ENCODE measurements at places on chromosomes 2 and 18.

DNA sequence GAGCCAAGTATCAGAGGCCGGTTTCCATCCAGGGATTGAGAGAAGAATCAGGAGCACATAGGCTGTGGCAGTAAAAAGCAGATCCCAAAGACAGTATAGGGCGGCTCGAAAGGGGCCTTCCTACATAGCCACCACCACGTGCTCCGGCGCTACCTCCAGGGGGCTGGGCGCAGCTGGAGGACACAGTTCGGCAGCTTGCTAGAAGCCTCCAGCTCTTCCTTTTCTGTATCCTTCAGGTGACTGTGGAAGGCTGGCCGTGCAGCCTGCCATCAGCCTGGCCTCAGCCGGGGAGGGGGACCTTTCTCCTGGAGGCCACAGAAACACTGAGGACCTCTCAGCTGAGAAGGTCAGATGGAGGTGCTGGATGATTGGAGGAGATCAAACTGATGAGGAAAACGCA is 183.6 kb upstream of the GLI2 start:
- no peak for DNase-seq

GRCh38 chr18:37266290-37266689 is 299.3 kb downstream of the CELF4 start:
- no peak for DNase-seq

- DNase-seq: no peak
Measured at GRCh38 chr2:127733816-127734537, 32.7 kb downstream of the SFT2D3 start.

- no peak for DNase-seq
Measured at GRCh38 chr18:25590456-25590855, 238.5 kb upstream of the ZNF521 start.

DNA sequence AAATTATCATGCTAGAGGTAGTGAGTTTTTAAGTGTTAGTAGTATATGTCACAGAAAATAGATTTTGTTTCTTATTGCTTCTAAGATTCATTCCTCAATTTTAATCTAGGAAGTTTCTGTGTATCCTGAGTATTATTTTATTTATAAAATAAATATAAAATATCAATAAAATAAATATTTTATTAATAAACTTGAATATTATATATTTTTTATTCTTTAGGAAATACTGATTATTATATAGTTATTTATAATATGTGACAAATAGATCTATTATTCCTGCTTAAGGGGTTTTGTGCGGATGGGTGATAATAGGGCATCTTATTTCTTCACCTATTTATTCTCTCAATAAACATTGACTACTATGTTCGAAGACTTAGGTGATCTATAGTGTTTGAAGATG is 191.0 kb downstream of the ZNF407 start:
- no peak for DNase-seq

DNA sequence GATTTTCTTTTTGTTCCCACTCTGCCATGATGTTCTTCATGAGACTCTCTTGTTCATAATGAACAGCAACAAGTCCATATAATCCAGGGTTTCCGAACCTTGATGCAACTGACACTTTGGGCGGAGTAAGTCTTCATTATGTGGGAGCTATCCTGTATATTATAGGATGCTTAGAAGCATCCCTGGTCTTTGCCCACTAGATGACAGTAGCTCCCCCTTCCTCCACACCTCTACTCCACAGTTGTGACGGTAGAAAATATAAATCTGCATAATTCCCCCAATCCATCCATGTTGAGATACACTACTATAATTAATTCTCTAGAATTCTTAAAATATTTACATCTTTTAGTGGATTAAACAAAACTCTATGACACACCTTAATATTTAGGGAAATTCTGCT is 482.2 kb upstream of the CELF4 start:
- no peak for DNase-seq

DNA sequence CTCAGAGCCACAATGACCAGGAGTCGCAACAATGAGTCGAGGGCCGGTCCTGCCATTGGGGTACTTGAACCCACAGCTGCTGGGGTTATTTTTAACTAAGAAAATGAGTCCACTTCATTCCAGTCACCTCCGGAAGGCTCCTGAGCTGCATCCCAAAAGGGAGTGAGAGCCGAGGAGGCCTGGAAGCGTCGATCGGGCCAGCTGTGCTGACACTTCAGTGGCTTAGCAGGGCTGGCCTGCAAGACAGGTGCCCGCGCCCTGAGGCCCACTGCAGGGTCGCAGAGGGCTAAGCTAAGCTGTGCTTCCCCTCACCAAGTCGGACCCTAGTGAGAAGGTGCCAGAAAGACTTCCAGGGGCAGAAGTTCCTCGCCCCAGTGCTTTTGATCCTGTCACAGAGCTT is 21.1 kb downstream of the TBC1D8 start:
- DNase-seq: no peak

GRCh38 chr18:36856815-36857214 is 27.9 kb downstream of the KIAA1328 start:
- no peak for DNase-seq

DNA sequence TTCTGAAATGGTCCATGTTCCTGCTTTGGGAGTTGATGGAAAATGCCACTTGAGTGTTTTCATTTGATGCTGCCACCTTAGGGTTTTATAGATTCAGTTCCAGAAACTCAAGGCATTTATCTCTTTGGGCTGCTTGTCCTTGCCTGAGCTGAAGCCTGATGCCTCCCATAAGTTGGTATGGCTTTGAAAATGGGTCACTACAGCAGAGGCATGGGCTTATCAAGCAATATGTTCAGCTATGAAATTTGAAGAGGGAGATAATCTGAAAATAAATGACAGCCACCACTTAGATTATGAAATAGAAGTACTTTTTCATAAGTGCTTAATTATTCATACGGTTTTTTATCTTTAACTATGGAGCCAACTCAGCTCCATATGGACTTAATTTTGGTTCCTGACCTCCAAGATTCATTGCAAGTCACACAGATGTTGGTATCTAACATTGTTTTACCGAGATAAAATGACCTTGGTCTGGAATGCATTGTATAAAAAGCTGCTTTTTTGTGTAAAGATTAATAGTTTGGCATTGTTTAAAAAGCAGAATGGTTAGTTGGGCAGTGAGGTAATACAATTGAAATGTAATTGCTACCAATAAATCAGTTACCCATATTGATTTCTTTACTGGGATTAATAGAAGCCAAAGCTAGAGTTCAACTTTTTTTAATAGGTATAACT is 4.5 kb downstream of the SLC14A1 start:
- no peak for DNase-seq

DNA sequence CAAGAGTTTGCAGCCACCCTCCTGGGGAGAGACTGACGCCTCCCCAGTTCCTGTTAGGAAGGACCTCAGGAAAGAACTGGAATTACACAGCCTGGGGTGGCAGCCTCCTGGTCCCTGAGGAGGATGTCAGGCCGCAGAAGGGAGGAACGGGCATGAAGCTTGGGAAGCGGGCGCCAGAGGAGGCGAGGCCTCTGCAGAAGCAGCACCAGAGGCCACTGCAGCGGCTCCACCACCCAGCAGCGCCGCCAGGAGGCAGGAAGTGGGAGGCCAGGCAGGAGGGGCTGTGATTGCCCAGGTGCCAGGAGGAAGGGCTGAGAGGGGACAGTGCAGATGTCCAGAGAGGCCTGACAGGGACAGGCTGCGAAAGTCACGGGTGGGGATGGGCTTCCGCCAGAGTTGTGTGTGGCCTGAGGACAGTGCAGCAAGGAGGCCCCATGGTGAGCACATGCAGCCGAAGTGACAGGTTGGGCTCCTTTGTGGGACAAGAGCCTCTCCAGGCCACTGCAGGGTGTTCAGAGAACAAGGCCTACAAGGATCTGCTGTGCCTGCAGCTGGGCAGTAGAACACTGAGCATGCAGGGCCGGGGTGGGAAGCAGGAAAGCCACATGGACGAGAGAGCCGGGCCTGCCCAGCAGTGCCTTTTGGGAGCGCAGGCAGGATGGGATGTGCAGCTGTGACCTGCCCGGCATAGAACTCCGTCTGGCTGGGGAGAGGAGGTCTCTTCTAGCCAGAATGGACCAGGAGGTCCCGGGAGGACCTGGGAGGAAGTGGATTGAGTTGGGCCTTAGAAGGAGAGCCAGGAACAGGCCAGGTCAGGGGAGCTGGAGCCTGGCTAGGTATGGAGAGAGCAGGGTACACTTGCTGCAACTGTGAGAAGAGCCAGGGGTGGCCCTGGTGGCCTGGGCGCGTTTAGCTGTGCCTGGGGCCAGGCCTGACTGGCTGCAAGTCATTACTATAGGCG is 39.1 kb upstream of the ALPP start:
- no peak for DNase-seq

- no peak for DNase-seq
Measured at GRCh38 chr2:108377815-108378630, at the start of gene SULT1C4. SULT1C4 (plus strand) TSS chr2:108377954; CDS start chr2:108378338, 384 bp downstream.

GRCh38 chr2:207227062-207227748 is 61.5 kb upstream of the KLF7 start:
- DNase-seq: no peak

DNA sequence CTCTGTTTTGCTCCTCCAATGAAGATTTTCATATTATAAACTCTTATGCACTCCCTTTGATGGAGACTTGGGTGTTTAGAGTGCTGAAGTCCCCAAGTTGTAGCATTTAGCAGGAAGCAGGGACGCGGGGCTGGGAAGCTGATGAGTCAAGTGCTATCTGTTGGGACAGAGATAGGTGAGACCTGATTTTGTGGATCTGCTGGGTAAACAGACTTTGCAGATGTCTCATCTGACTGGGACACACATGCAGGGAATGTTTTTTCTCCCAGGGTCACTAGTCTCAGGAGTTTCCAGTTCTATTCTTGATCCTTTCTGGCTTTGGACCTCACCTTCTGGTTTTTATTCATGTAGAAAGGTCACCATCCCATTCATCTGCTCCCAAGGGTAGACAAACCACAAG is 79.7 kb upstream of the ACAA2 start:
- no peak for DNase-seq

GRCh38 chr2:17661460-17661859 is 92.2 kb downstream of the SMC6 start:
- DNase-seq: no peak

GRCh38 chr2:121707344-121707919 is 29.2 kb downstream of the NIFK start:
- DNase-seq: no peak

DNA sequence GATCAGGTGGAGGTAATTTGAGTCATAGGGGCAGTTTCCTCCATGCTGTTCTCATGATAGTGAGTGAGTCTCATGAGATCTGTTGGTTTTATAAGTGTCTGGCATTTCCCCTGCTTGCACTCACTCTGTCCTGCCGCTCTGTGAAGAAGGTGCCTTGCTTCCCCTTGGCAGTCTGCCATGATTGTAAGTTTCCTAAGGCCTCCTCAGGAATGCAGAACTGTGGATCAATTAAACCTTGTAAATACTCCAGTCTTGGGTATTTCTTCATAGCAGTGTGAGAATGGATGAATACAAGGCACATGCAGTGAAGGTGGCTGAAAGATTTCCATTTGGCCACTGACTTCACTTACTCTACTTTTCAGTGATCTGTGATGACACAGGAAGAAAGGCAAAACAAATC is 133.7 kb downstream of the SH3BP4 start:
- no peak for DNase-seq

DNA sequence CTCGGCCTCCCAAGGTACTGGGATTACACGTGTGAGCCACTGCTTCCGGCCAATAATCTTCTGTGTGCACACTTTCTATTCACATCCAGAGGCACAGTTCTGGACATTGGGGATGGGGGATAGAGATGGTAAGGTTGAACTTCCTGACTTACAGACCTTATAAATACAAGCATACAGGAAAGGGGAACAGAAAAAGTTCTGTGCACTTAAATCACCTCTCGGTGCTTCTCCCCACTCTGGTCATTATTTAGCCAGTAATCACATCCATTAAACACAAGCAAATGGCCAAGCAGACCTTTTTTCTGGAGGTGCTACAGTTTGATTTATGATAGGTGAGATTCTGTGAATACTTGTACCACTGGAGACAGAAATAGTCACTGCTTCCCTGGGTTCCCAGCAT is 110.6 kb downstream of the CRIM1 start:
- DNase-seq: no peak

DNA sequence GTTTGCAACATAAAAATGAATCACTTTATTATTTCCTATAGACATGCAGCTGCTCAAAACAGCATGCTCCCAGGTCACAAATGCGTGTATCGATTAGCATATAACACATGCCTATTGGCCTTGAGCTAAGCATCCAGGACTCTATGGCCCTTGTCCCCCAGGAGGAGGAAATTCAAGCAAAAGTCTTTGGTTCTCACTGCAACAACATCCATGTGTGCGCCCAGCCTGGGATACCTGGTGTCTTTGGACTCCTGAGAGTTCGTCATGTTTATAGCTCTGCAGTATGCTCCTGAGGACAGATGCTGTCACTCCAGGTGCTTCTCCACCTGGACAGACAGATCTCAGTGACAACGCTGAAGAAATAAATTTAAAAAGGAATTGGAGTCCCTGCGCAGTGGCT is 284.6 kb downstream of the PHLPP1 start:
- no peak for DNase-seq

DNA sequence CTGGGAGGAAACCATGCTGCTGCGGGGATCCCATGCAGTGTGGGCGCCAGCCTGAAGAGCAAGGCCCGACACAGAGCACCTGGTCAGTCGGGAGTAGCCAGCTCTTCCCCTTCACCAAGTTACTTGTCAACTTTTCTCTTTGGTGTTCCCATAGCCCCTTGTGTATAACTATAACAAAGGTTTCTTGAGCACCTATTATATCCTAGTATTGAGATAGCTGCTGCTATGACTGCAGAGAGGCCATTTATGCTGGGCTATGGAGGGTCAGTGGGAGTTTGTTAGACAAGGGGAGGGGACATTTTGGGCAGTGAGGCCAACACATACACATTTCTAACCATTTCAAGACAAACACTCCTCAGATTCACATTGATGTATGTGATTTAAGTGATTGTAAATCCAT is 10.8 kb downstream of the HK2 start:
- no peak for DNase-seq

- DNase-seq: no peak
Measured at GRCh38 chr18:68354176-68354575, 360.7 kb downstream of the TMX3 start.

DNA sequence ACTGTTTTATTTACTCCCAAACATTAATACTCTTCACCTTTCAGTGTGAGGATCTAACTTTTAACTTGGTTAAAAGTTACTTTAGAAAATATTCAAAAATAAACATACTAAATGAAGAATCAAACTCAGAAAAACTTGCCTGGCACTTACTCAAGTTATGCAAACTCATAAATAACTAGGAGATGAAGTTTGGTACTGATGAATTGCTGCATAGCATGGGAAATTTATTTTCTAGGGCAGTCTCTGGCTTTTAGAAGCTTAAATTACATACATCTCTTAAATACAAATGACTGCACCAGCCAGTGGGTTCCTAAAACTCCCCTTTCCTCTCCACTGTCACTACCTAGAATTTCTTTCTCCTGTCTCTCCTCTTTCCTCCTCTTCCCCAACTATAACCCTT is 46.7 kb upstream of the CREB1 start:
- DNase-seq: no peak
